ENCODE measurements at places on chromosomes 1 and 21.

GRCh38 chr1:180415985-180416633 is 86.3 kb downstream of the ACBD6 start:
- DNase-seq = no peak

DNA sequence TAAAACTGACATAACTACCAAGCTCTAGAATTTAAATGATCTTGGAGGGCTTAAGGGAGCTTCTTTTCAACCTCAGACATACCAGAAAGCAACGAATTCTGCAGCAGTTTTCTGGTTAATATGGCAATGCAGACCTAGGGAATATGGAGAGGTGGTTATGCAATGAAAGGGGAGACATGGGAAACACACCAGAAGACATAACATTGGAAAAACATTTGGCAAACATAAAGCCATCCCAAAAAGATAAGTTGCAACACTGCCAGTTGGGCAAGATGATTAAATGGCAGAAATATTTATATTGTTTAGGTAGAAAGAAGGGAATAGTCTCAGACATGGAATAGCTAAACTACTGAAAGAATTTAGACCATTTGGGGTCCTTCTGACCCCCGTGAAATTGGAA is 104.5 kb downstream of the KCNJ6 start:
- DNase-seq = no peak

- no peak for DNase-seq
Measured at GRCh38 chr1:216285052-216285451, 138.2 kb downstream of the USH2A start.

GRCh38 chr1:172764378-172764777 is 105.5 kb downstream of the FASLG start:
- DNase-seq = no peak

Data from nucleus accumbens (tissue), 56 donors.